HFFc6 (cell line): ENCODE measurements at places on chromosomes 13 and 19. TPM values are rescaled to one million over a fixed set of nuclear protein-coding genes. Genes with fewer than 3 reads are reported as not detected.

DNA sequence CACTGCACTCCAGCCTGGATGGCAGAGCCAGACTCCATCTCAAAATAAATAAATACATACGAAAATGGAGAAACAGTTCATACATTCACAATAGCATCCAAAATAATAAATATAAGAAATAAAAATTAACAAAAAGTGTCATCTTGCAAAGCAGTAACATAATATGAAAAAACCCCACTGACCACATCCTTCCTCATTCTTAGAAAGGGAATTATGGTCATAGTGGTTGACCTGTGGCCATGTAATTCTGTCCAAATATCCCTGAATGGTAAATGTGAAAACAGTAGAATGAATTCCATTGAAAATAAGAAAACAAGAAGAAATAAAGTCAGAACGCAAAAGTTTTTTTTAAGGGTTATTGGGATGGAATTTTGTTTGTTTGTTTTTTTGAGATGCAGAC lies 7.0 kb upstream of the CDC42EP5 start:
- H3K4me1 ChIP-seq: no peaks in the 10 kb centered on the region; the same call in 1 of the 2 replicates
- DNase-seq: no peak
- no peak overlapping the region for H3K27ac ChIP-seq
- no peak overlapping the region for H3K4me3 ChIP-seq
- H3K27me3 ChIP-seq: peaks cover 10% of the 10 kb centered on the region

The PROZ gene
- not detected in 3 replicates for total RNA-seq

- DNase-seq: peak; percentile 18
- H3K36me3 ChIP-seq: no peaks in the 10 kb centered on the region; the same call in 1 of the 2 replicates
- peak overlapping the region; percentile 46 for H3K4me3 ChIP-seq
- no peaks in the 10 kb centered on the region for H3K27me3 ChIP-seq
- H3K27ac ChIP-seq: peak overlapping the region; percentile 84
- H3K4me1 ChIP-seq: peaks cover 80% of the 10 kb centered on the region
Observed at GRCh38 chr13:39483326-39483725, 119.7 kb downstream of the LHFPL6 start.

- H3K4me1 ChIP-seq: peaks cover 29% of the 10 kb centered on the region
- H3K27ac ChIP-seq: no peak overlapping the region; the same call in 1 of the 2 replicates
- no peak for DNase-seq
- H3K27me3 ChIP-seq: peaks cover 1% of the 10 kb centered on the region
Observed at GRCh38 chr13:43021926-43022670, 1.3 kb upstream of the DNAJC15 start.

DNA sequence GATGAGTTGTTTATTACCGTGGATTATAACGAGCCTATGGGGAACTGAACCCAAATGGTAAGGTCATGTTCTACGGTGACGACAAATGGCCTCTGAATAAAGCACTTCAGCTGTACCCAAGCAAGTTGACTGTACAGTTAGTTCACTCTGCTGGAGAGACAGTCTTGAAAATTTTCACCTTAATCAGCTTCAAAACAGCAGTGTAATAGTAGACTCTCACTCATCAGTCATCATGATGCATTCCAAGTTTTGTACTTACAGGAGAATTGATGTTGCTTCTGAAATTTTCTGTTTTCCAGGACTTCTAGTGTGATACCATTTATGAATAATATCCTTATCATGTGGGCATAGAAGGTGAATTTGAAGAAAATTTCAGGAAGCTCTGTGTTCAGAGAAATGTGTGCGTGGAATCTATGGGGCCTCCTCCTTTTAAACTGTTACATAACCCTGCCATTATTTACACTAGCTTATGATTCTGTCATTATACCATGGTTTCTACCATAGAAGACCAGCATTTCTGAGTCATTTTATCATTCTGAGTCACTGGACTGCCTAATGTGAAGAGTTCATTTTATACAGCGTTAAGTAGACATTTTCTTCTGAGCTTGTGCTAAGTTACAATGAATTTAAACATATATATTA lies 96.9 kb downstream of the WDFY2 start:
- peaks cover 2% of the 10 kb centered on the region for H3K27me3 ChIP-seq
- DNase-seq: peak; percentile 85
- peak overlapping the region; percentile 89 for H3K27ac ChIP-seq
- peaks cover 87% of the 10 kb centered on the region for H3K4me1 ChIP-seq
- H3K4me3 ChIP-seq: peak overlapping the region; percentile 67

DNA sequence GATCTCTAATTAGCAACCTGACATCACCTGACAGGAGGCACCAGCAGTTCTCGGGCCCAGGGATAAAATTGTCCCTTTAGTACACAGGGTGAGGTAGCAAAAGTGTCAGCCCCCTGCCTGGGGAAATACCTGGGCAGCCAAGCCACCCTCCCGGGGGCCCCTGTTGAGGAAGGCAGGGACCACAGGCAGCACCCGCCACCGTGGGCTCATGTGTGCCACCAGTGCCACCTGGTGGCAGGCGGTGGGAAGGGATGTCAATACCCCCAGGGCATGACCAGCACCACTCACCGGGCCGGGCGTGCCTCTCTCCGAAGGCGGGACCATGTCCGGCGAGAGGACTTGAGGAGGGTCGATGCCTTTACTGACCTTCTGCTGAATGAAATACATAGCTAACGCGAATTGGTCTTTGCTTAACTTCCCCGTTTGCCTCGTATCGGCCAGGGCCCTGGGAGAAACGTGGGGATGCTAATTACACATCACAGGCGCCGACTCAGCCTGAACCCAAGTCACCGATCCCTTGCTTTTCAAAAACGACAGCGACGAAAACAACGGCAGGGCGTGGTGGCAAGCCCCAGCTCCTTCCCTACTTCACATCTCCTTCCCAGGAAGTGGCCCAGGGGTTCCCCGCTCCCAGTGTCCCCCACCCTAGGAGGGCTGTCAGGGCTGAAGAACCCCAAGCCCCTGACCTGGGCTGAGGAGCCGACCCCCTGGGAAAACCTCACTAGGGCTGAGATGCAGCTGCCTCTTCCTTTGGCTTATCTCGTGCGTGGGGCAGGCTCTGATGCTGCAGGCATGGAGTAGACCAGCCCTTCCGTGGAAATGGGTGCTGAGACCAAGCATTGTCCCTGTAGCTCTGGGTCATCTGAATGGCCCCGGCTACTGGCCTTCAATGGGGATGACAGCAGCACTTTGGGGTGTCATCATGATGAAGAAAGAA lies 53.8 kb downstream of the EPS15L1 start:
- H3K27ac ChIP-seq: no peak overlapping the region
- H3K27me3 ChIP-seq: no peaks in the 10 kb centered on the region; the same call in 1 of the 2 replicates
- peak; percentile 13 for DNase-seq
- peaks cover 5% of the 10 kb centered on the region; the same call in 1 of the 2 replicates for H3K4me1 ChIP-seq
- H3K4me3 ChIP-seq: no peak overlapping the region
- H3K36me3 ChIP-seq: peaks cover 12% of the 10 kb centered on the region

The HS6ST3 gene
- not detected in 3 replicates for total RNA-seq

DNA sequence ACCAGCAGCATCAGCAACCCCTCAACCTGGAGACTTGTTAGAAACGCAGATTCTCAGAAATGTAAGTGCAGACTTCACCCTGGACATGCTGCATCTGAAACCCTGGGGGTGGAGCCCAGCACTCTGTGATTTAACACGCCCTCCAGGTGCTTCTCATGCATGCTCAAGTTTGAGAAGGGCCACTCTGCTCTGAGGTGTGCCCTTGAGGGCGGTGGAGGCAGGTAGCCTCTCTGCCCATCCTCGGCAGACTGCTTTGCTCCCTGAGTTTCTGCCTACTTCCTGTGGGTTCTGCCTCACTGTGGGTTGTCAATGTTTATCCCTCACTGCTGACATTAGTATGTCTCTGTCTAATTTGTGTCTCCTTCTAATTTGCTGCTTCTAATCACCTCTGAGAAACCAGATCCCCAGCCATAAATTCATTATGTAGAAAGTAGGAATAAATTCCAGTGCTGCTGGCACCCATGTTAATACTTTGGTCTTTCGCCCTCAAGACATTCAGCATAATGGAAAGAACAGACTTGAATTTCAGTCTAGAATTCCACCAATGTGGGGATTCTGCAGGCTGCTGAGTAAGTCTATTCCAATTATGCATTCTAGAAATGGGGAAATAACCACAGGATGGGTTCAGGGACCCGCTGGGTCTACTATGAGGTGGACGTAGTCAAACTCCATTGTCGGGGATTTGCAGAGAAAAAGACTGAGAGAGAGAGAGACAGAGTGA lies 51.3 kb upstream of the CYSLTR2 start:
- H3K4me3 ChIP-seq: no peak overlapping the region
- peaks cover 8% of the 10 kb centered on the region for H3K4me1 ChIP-seq
- H3K36me3 ChIP-seq: no peaks in the 10 kb centered on the region

DNA sequence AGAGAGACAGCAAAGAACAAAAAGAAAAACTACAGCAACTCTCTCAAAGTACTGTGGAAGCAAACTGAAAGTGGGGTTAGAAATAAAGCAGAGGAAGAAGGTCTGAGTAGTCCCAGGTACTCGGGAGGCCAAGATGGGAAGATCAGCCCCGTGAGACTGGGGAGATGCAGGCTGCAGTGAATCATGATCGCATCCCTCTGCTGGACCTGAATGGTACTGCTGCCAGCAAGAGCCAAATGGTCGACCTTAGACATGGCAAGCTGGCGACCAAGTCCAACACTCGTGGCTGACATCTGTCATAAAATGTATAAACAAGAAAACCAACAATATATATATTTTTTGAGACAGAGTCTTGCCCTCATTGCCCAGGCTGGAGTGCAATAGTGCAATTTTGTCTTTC lies 33.7 kb upstream of the ZNF724 start:
- H3K4me3 ChIP-seq: peak overlapping the region; percentile 7; the same call in 1 of the 2 replicates
- peaks cover 29% of the 10 kb centered on the region for H3K36me3 ChIP-seq
- peak; percentile 39 for DNase-seq

GRCh38 chr13:32209652-32210051 lies 105.5 kb downstream of the ZAR1L start:
- H3K36me3 ChIP-seq: peaks cover 17% of the 10 kb centered on the region
- H3K4me1 ChIP-seq: peaks cover 68% of the 10 kb centered on the region
- H3K27me3 ChIP-seq: peaks cover 1% of the 10 kb centered on the region; the same call in 1 of the 2 replicates
- peak overlapping the region; percentile 27; the same call in 1 of the 2 replicates for H3K27ac ChIP-seq
- DNase-seq: peak; percentile 16
- H3K4me3 ChIP-seq: no peak overlapping the region

DNA sequence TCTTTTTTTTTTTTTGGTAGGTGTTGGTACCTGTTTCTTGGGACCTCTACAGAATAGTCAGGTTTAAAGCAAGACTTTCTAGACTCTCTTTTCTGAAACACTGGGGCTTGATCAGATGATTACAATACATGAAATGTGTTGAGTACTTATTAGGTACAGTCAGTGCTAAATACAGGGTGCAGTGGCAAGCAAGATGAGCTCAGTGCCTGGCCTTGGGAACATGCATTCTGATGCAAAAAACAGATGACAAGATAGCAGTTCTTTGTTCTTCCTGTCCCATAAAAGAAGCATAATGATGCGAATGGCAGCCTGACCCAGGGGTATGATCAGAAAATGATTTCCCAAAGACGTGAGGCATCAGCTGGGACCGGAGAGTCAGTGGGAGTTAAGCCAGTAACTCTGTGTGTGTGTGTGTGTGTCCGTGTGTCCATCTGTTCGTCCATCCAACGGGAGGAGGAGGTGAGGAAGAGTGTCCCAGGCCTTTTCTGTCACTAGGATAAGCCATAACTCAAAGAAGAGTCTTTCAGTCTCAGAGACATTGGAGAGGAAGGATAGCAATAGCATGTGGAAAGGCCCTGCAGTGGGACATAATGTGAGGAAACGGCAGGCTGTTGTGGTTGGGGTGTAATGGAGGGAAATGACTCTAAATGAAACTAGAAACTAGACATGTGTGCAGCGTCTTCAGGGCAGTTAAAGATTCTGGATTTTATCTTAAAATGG lies 32.2 kb downstream of the SLAIN1 start:
- DNase-seq: no peak
- no peak overlapping the region for H3K27ac ChIP-seq
- no peaks in the 10 kb centered on the region for H3K36me3 ChIP-seq
- H3K4me1 ChIP-seq: no peaks in the 10 kb centered on the region

GRCh38 chr19:41708481-41708880 lies at the start of gene CEACAM5:
CEACAM5 (plus strand) TSS chr19:41708626; CDS start chr19:41708732, 106 bp downstream.
- no peaks in the 10 kb centered on the region for H3K36me3 ChIP-seq
- H3K4me3 ChIP-seq: no peak within 1 kb of the TSS
- peaks cover 35% of the 10 kb centered on the region for H3K27me3 ChIP-seq
- H3K4me1 ChIP-seq: no peaks in the 10 kb centered on the region

DNA sequence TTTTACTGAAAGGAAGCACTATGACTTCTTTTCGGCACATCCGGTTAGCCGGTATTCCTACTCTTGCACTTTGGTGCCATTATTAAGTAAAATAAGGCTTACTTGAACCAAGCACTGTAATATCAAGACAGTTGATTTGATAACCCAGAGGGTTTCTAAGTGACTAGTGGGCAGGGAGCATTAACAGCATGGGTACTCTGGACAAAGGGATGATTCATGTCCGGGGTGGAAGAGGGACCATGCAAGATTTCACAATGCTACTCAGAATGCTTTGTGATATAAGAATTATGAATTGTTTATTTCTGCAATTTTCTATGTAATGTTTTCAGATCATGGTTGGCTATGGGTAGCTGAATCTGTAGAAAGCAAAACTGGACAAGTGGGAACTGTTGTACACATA lies 282.1 kb downstream of the TDRD3 start:
- no peaks in the 10 kb centered on the region for H3K36me3 ChIP-seq
- H3K27ac ChIP-seq: no peak overlapping the region
- H3K4me3 ChIP-seq: no peak overlapping the region

DNA sequence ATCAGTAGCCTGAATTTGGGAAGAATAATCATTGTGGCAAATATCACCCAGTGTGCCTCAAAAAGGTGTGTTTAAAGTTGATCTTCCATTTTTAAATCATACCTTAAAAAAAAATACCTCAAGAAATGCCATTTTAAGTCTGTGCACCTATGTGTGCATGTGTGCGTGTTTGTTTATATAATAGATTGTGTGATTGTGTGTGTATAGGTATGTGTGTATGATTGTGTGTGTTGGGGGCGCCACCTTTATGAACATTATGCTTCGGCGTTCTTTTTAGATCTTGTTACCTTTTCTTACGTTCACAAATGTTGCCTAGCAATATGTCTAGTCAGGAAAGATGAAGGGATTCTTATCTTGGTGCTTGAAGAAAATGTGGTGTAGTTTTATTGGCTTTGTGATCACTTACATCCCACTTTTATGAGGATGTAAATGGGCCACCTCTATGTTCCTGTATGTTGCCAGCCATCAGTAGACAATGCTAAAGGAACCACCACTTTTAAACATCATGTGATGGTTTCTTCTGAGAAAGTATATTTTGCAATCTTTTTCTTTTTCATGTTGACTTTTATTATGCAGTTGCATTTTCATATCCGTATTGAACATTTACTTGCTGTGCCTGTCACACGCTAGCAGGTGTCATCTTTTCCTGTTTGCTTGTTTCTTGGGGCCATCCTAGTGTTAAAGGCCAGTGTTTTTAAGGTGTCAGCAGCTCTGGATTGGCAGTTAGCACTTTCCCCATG lies 2.2 kb upstream of the IRS2 start:
- no peak overlapping the region for H3K27ac ChIP-seq
- DNase-seq: no peak
- peaks cover 15% of the 10 kb centered on the region for H3K4me1 ChIP-seq
- H3K4me3 ChIP-seq: no peak overlapping the region
- no peaks in the 10 kb centered on the region for H3K36me3 ChIP-seq

The COX6B1 gene
- total RNA-seq: 400 to 443 TPM (median 433 TPM) in 3 replicates
